Sciatic nerve (tissue), 2 donors: ENCODE measurements at places on chromosomes 2 and 18. TPM values are rescaled to one million over a fixed set of nuclear protein-coding genes. Genes with fewer than 3 reads are reported as not detected.

DNA sequence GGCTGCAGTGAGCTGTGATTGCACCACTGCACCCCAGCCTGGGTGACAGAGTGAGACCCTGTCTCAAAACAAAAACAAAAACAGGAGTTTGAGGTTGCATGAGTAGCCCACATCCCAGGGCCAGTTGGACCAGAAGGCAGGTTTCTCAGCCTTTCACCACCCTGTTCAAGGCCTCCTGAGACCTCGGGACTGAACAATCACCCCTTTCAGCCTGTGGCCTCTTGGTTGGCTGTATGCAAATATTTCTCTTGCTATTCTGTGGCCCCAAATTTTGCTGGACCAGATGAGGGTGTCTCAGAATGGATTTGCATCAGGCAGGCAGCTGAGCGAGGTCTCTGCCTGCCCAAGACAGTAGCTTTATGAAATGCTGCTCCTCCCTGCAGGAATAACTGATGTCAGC lies 56.9 kb downstream of the DPYSL5 start:
- DNase-seq: no peak

GRCh38 chr2:174764280-174765255 lies at the start of gene CHRNA1:
Gene CHRNA1 (minus strand): TSS chr2:174764472. CDS start chr2:174764394, 78 bp downstream.
- DNase-seq: no peak

DNA sequence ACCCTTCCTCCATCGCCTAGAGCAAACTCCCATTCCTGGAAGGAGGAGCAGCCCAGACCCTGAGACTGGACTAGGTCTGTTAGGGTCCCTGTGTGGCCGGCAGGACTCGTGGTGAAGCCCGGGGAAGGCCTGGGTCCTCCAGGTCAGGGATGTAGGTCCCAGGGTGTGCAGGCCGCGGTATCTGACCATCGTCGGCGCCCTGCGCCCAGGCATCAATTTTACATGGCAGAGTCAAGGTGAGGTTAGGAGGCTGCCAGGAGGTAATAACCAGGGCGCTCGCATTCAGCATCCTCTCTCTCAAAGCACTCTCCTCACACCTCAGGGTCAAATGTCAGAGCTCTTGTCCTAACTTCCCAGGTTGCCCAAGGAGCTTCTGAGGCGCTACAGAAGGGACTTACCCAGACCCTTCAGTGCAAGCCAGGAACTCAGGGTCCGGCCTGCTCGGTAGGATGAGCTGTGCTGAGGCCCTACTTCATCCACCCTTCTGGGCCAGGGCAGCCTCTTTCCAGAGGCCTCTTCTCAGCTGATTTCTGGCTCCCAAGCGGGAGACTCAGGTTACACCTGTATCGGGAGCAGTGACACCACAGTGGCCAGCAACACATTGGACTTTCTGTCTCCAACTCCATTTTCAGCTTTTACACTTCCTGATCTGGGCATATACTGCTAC lies 628 bp downstream of the SH2D6 start:
- DNase-seq: peak; percentile 62

DNA sequence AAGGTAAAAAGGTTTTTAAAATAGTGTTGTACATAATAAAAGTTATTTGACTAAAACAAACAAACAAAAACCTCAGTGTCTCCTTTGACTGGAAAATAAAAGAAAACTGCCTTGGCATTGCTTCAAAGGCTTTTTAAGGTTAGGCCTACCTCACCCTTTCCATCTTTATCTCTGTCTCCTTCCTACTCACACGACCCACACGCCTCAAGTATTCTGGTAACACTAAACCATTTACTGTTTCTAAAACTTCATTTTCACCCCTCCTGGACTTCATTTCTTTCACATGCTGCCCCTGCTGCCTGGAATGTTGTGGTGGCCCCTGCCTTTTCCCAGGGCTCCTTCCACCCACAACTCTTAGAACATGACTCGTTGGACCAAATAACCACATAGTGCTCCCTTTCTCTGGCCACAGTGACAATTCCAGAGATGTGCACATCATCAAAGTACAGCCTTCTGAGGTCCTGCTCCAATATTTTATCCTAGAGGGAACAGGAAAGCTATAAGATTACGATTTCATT lies 54.0 kb downstream of the ERBB4 start:
- no peak for DNase-seq

- DNase-seq: no peak
Measured at GRCh38 chr2:202723746-202724145, 89.0 kb downstream of the FAM117B start.

- no peak for DNase-seq
Measured at GRCh38 chr2:48445091-48445725, 84.7 kb upstream of the STON1 start.

DNA sequence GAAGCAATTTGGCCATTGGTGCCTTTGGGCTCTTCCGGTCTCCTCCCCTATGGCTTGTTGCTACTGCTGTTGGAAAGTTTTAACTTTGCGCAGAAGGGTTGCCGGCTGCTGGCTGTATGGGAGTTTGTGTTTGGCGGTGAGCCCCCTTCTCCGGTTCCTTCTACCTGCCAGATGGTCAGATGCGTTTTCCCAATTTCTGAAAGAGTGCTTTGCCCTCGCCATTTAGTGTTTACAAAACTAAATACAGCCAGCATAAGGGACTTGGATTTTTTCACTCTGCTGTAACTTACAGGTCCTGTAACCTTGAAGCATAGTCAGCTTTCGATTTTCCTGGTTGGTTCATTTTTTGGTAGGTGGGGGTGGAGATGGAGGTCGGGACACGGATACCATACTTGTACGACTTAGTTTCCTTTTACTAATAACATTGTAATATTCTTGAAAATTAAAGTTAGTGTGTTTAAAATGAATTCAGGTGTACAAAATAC lies 604 bp downstream of the COQ10B start:
- no peak for DNase-seq

DNA sequence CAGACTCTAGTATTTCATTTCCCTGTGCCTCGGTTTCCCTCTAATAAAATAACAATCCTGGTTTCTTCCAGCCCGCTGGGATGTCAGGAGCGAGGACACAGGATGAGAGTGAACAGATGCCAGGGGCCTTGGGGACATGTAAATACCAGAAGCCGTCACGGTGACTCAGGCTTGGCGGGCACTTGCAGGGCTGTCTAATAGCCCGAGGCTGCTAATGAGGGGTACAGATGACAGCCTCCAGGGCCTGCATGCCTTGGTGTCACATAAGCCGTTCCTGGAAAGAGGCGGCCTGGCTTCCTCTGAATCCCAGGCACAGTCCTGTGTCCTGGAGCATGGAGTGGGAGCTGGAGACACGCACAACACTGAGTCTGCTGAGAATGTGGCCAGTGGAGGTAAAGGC lies 28.2 kb downstream of the HS1BP3 start:
- DNase-seq: peak; percentile 47

GRCh38 chr2:118848381-118849225 lies 1.2 kb upstream of the EN1 start:
- DNase-seq: no peak

DNA sequence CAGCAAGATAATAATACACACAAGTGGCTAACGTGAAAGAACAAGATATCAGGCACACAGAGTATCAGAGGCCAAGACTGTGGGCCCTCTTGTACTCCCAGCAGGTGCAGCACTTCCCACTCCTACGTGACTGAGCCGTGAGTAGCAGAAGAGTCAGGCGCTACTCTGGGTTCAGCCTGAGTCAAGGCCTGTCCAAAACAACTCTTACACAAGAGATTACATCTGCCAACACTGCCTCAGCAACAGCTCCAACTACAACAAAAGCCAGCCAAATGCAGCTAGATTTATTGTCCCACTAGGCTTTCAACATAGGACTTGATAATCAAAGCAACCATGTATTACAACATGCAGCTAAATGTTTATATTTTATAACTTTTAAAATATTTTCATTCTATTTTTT lies 56.2 kb downstream of the ITSN2 start:
- peak; percentile 74 for DNase-seq

- no peak for DNase-seq
Measured at GRCh38 chr2:8409461-8410260, 272.2 kb upstream of the ID2 start.

DNA sequence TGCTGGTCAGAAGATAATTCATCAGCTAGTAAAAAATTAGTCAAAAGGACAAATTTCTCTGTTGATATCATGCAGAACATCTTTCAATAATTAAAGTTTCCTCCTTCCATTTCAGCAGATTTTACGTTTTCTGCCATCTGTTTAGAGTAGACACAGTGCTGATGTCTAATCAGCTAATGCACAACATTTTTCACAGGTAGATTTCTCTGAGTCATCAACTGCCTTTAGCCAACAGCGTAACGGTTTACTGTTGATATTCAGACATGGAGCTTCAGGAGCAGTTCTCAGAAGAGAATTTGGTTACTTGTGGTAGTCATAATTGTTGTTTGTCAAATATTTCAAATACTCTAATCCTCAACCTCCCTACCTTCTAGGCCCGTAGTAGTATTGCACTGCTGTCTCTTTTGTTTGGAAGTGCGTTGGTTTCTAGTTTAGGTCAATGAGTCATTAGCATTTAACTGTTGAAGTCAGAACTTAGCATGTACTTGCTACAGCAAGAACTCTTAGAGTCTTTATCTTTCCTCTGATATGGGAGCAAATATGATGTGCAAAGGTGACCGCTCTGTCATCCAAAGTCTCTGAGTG lies 86.8 kb upstream of the TFPI start:
- DNase-seq: no peak

DNA sequence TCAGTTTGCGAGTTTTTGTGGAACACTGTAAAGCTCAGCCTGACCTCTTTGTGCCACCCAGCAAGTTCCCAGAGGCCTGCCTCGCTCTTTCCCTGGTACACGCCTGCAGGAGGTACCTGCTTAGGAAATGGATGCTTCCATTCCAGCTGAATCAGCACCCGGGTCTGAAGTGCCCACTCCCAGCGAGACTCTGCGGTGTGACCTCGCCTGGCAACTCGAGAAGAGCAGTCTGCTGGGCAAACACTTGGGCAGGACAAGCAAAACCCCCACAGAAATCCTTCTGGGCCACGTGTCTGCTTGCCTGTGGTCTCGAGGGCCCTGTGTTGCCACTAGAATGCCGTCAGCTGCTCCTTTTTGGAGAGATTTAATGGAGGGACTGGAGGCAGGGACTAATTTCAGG lies 127.6 kb downstream of the MAPK4 start:
- DNase-seq: peak; percentile 35

GRCh38 chr18:36729197-36729596 lies 99.6 kb downstream of the TPGS2 start:
- DNase-seq: no peak

GRCh38 chr2:218002845-218003180 lies at the start of gene TNS1:
Gene TNS1 (minus strand): TSS chr2:218002995. CDS start chr2:218002872, 123 bp downstream.
- DNase-seq: peak; percentile 79

DNA sequence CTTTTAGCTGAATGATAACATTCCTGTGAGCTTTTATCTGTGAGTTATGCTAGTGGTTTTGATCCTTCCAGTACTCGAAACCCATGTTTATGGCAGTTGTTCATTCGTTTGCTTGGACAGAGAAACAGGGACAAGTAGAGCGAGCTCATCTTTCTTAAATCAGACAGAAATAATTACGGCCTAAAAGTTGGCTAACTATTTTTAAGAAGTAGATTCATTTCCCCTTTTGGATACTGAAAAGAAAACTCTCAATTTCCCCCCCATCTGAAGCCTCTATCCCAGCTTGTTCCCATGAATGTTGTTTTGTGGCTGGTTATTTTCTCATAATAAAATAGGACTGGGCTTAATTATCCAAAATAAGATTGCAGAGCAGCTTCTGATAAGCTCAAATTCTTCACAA lies 67.1 kb downstream of the ANTXR1 start:
- DNase-seq: no peak

- DNase-seq: no peak
Measured at GRCh38 chr2:28664120-28664842, 87.3 kb upstream of the PPP1CB start.

DNA sequence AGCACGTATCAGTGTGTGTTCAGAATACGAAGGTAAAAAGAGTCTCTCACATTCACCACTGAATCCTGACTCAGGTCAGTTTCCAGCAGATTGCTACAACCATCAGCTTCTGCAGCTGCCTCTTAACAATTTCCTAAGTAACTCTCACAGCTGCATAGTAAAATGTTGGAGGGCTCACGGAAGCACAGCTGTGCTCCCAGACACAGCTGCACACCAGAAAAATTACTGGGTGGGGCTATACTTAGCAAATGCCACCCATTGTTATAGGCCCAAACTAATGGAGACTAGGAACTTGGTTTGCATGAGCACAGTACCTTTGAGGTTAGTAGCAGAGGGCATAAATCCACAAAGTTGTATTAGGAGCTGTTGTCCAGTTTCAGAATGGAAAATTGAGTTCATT lies 153.9 kb upstream of the ERBB4 start:
- DNase-seq: no peak

GRCh38 chr2:74373221-74373676 lies 6.9 kb downstream of the DCTN1 start:
- no peak for DNase-seq

DNA sequence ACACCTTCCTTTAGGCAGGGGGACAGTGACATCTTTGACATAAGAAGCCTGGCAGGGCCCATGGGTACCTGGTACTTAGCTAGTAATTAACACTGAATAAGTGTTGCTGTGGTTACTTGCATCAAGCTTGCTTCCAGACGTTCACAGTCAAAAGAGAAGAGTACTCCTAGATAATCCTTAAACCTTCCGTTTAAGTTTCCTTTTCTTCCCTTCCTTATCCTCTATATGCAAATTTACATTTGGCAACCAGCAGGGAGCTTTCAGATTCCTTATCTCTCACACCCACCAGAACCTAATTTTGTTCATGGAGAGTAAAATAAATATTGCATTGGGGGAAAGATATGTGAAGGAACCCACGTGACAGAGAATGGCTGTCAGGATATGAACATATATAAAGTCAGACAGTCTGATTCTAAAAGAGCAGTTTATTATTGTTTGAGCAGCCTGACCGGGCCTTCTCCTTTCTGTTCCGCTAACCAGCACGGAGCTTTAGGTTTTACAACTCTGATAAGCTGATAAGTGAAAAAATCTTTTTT lies 7.8 kb upstream of the RAB31 start:
- no peak for DNase-seq

- DNase-seq: no peak
Measured at GRCh38 chr2:98126061-98126460, 39.1 kb downstream of the VWA3B start.

DNA sequence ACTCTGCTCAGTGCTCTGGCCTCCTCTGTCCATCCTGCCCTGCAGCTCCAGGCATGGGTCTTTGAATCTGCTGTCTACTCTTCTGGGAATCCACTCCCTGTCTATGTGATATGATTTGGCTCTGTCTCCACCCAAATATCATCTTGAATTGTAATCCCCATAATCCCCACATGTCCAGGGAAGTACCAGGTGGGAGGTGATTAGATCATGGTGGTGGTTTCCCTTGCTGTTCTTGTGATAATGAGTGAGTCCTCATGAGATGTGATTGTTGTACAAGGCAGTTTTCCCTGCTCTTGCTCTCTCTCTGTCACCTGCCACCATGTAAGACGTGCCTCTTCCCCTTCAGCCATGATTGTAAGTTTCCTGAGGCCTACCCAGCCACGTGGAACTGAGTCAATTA lies 881.8 kb upstream of the ID2 start:
- DNase-seq: no peak

GCG gene
- not detected for total RNA-seq

MC2R gene
- total RNA-seq: not detected

CRYGD gene
- total RNA-seq: not detected

ANKRD44 gene
- 77.8 TPM for total RNA-seq

SLC14A1 gene
- total RNA-seq: 5.5 TPM

DOK6 gene
- 14.1 TPM for total RNA-seq

KHK gene
- total RNA-seq: 7.1 TPM
